ENCODE measurements at places on chromosomes 1 and 21.

- no peak for DNase-seq
These were observed 274.2 kb upstream of the C1orf105 start for GRCh38 chr1:172146141-172146850.

DNA sequence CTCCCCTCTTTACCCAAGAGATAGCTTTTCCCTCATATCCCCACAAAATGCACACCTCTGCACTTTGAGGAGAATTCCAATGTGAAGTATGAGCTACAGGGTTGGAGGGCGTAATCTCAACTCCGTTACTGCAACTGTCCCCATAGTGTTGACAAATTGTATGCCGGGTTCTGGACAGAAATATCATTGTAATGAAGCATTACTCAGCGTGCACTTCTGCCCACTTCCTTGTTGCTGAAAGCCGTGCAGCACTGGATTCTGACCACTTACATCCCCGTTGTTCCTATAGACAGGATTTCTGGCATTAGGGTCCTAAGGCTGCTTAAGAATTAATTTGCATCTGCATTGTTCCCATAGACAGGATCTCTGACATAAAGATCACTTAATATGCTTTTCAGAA lies 205.6 kb downstream of the RHOU start:
- no peak for DNase-seq

GRCh38 chr1:40266786-40267535 lies 8.9 kb downstream of the ZMPSTE24 start:
- DNase-seq = no peak

DNA sequence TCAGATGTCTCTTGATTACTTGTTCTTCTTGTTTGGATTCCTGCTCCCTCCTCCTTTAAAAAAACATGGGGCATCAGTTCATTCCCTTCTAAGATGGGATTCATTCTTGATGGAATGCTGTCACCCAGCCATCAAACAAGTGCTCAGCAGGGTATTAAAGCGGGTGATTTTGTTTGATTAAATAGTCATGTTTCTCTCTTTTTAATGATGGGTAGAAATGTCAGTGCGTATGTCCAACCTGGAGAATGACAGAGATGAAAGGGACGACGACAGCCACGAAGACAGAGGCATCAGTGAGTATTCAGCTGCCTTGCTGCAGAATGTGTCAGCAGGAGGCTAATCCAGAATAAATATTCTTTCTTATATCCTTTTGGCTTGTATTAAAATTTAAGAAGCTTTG lies 63.8 kb upstream of the RAVER2 start:
- DNase-seq = no peak

DNA sequence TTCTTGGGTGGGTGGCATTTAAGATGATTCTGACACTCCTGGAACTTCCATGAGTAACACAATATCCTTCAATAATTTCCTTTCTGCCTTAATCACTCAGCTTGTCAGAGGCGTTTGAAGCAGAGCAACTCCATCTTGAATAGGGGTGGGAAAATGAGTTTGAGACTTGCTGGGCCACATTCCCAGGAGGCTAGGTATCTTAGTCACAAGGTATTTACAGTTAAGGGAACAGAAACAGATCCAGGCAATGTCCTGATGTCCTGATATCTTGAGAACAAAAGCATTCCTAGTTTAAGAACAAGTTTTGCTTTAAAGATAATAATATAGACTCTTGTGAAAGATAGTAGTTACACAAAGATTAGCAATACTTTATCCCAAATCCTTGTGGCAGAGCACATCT lies 76.6 kb upstream of the KIAA0040 start:
- DNase-seq = no peak

DNA sequence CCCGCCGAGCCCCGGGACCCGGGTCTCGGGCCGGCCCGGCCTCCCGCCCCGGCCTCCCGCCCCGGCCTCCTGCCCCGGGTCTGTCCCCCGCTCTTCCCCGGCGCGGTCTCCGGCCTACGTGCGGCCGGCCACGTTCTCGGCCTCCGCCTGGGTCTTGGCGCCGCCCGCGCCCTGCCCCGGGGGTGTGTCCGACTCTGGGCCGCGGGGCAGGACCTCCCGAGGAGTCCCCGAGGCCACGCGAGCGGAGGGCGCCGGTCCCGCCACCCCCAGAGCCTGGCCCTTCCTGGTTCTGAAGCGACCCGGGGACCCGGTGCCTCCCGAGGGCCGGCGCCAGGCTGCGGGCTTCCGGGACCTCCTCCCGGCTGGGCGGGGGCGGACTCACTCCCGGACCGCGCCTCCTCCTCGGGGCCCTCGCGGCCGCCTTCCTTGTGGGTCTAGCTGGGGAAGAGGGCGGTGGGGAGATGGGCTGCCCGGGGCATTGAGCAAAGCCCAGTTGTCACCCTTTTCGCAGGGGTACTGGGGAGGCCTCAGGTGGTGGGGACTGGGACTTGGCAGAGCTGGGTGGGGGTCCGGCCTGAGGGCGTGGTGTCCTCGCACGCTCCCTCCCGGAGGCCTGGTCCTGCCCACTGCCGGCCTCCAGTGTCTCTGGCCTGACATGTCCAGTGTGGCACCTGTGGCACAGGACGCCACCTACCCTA lies 558 bp downstream of the PFKL start:
- DNase-seq = peak; percentile 27

GRCh38 chr21:30211071-30211470 lies 4.8 kb downstream of the CLDN8 start:
- DNase-seq = no peak

- DNase-seq = no peak
These were observed 1672.4 kb downstream of the KCNT2 start for GRCh38 chr1:194935864-194936263.

GRCh38 chr21:29335720-29336119 lies 37.0 kb downstream of the BACH1 start:
- DNase-seq = no peak

DNA sequence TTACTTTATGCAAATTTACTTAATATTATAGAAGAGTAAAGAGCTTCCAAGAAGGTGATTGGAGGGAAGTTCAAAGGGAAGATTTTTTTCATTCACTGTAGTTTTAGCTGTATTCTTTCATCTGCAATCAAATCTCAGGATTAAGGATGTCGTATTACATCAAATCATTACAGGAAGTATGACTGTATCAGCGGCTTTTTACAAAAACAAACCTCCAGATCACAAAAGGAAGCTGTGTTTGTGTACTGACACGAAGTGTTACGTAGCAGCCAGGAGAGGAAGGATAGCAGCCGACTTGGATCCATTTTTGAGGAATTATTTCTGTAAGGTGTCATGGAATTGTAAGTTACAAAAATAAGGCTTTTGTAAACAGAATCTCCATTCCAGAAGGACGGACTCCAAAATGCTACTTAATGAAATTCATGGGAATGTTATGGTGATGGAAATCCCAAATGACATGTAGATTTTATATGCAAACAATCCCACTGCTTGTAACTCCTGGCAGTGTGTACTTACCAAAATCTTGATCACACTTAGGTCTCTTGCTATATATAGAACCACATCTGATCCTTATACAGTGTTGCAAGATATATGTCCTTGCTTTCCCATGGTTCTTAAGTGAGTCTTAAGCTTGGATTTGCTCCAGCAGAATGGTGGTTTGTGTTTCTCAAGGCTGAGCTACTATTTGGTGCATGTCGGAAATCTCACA lies 49.8 kb downstream of the KCNJ15 start:
- no peak for DNase-seq

DNA sequence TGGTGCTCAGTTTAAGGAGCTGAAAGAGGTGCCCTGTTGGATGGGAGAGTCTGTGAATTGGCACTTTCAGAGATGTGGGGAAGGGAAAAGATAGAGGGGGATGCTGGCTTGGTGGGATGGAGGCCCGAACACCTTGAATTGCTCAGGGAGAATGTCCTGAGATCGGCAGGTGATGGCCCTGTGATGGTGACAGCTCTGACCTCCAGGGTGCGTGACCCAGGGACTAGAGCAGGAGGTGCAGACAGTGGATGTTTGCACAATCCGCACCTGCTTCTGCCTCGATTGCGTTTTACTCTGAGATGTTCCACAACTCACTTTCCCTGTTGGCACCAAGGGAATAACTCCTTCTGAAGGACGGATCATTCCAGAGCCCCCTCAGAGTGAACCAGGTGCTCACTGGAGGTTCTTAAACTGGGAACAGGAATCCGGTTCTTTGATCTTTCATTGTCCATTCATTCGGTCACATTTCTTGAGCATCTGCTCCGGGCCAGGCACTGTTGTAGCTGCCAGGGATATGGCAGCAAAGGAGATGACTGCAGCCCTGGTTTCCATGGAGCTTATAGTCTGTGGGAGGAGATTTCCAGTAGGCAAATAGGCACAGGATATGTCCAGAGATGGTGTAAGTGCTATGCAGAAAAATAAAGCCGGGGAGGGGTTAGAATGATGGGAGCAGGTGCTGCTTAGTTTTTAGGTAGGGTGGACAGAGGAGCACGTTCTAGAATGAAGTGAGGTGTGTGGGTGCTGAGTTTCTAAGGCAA lies 226.6 kb upstream of the TMEM51 start:
- DNase-seq = no peak

- DNase-seq = no peak
These were observed 339.9 kb downstream of the NTNG1 start for GRCh38 chr1:107480548-107481415.

DNA sequence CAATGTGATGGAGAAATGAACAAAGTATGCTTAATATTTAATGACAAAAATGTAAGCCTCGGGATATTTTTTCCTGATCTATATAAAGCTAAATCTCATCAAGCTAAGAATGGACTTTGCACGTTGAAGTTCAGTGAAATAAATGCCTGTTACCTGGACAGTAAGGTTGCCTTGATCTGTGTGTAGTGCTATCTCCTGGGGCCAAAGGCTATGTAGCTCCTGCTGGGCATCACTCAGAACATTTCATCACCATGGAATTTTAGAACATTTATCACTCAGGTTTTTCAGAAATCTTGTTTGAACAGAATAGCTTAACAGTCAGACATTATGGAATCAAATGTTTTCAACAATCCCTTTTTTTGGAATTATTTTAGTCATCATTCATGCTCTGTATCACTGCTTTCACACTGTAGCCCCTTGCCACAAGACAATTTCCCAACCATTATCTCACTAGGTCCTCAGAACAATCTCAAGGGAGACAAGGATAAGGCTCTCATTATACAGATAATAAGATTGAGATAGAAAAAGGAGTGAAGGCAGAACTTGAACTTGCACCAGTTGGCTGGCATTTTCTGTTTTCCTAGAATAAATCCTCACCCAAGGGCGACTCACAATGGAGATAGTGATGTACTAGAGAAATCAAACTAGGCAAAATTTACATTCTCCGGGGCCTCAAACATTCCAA lies 3.7 kb downstream of the OR10J1 start:
- no peak for DNase-seq

GRCh38 chr1:237327061-237327460 lies 285.1 kb downstream of the RYR2 start:
- no peak for DNase-seq

DNA sequence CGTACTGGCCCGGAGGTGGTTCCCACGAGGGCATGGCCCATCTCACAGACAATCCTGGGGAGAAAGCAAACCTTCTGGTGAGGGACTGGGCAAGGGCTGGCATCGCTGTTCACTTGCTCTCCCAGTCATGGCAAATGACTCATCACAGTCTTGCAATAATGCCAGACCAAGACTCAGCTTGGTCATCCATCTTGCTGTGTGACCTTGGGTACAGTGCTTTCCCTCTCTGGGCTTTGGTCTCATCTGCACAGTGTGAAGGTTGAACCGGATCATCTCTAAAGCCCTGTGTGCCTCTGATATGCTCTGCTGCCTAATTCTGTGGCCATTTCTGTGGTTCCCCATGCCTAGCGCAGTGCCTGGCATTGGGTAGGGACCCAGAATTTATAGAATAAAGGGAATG lies 143.6 kb upstream of the CD34 start:
- no peak for DNase-seq

DNA sequence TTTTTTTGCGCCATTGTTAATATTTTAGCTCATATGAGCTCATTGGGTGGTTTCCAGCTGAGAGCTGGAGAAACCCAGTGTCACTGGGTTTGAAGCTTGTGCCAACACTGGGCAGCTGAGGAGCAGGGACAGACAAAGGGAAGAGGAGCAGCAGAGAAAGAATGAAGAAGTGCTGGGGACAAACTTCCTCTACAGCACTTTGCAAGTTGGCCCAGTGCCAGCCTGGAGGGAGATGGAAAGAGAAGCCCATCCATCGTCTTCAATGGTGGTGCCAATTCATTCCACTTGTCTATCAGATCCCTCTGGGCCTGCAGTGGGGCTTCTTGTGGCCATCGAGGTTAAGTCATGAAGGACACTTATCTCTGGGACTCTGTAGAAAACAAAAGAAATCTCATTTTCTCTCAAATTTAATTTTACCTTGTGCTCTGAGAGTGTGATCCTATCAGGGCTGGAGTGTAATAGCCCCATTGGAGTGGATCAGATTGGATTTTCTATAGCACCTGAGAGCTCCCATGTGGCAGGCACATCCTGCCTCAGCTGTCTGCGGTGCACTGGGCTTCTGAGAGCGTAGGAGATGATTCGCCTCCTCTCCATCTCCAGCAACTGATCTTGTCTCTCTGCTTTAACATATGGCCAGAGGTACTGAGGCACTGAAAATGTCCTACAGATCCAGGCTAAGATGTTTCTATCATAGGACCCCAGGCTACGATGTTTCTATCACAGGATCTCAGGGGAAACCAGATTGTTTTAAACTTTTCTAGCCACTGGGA lies 114.7 kb downstream of the TNR start:
- no peak for DNase-seq

GRCh38 chr21:46227811-46228344 lies 696 bp downstream of the LSS start:
- no peak for DNase-seq

DNA sequence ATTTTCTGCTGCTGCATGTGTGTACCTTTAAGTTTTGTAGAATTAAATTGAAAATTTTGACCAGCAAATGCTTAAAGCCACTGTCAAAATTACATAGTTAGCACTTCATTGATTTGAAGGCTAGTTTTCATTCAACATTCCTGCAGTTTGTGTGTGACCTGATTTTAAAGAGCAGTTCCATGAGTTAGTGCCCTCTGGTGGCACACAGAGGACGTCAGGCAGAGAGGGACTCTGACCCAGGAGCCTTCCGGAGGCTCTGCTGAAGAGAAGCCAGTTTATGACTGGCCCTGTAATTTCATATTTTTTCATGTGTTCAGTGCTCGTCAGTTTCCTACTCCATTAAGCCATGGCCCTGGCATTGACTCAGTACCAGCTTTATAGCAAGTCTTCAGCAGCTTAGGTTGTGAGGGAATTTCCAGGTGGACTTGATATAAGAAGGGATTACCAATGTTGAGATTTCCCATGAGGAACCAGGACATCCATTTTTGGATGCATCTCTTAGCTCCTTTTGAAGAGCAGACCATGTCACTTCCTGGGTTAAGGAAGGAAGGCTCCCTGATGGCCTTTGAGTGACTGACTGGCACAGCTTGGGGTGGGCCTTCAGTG lies 104.7 kb downstream of the CAMTA1 start:
- peak; percentile 8 for DNase-seq
